ENCODE measurements at places on chromosomes 3 and 15.

DNA sequence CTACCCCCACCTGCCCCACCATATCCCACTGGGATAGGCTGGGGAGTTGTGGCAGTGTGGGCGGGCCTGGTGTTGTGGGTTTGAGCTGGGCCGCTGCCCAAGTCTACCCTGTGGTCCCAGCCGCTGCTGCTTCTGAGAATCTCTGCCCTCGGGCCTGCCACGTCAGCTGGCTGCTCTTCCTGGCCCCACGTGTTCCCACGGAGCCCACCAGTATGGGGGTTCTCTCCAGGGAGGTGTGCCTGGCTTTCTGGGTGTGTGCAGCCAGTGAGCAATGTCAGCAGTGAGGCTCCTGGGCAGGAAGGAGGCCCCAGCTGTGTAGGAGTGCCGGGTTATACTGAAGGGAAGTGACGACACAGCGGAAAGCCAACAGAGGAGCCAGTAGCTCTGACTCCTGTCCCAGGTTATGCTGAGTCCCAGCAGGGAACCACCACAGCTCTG is 10.5 kb downstream of the GNAI2 start:
- DNase-seq: peak; percentile 74

DNA sequence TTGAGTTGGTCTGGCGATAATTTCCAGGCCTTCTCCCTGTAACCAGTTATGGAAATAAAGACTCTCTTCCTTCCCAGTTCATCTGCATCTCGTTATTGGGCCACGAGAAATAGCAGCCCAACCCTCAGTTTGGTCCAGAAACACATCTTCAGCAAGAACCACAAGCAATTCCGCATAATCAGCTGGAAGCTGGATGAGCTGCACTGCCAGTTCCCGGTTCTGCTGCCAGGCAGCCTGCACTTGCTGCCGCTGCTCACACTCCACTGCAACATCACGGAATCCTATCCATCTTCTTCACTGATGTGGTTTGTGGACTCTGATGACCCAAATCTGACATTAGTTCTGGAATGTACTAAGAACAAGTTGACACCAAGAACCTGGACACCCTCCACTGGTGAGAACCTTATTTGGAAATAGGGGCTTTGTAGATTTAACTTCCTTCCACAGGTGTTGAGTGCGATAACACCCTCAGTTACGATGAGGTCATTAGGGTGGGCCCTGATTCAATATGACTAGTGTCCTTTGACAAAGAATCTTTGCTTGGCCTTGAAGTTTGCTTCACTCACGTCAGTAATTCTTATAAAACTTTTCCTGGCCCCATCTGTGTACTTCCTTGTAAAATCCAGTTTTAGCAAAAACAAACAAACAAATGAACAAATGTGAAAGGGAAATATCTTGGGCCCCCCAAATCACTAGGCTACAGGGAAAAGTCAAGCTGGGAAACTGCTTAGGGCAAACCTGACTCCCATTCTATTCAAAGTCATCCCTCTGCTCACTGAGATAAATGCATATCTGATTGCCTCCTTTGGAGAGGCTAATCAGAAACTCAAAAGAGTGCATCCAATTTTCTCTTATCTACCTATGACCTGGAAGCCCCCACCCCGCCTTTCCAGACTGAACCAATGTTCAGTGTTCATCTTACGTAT is 221.9 kb upstream of the PROK2 start:
- DNase-seq: no peak

DNA sequence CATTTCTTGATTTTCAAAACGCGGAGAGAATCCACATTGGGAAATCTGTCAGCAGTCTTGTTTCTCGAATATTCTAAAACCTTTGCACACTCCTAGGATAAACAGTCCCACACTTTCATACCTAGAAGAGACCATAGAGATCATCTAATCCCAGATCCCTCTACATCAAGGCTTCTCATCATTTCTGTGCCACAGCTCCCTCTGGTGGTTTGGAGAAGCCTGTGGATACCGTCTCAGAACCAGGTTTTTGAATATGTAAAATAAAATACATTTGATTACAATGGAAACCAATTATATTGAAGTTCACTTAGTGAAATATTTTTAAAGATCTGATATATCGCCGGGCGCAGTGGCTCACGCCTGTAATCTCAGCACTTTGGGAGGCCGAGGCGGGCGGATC is 211.9 kb upstream of the GOLGA6L4 start:
- no peak for DNase-seq

- no peak for DNase-seq
Measured at GRCh38 chr15:61036136-61036535, 193.0 kb downstream of the RORA start.

DNA sequence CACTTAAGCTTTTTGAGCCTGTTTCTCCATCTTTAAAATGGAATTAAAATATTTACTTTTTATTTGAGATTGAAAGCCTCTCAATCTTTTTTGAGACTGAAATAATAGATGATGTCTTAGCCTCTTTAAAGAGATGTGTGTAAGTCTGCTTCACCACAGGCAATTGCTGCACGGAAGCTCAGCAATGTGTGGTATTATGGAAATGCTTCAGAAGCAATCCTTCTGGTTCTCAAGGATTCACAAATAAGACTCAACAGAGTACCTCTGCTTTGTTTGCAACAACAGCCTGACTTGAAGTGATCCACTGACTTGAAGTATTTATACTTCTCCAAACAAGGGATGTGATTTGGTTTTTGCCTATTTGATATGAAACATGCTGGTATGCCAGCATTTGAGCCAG is 332.0 kb upstream of the RASGRP1 start:
- DNase-seq: no peak

GRCh38 chr15:39787479-39787878 is 4.8 kb upstream of the FSIP1 start:
- no peak for DNase-seq

DNA sequence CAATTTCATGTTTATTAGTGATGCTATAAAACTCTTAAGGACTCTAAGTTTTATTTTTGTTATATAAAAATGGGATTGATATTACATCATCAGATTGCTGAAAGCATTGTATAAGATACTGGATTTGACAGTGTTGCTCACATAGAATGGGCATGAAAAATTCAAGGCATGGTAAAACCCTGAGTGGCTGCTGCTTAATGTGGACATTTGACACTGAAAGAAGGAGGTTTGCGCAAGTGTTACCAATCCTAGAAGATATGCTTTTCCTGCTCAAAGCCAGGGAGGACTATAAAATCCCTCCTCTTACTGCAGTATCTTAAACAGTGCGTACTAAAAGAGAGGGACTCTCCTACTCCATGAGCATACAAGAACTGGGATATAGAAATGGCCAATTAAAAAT is 65.8 kb upstream of the PTX3 start:
- DNase-seq: no peak

DNA sequence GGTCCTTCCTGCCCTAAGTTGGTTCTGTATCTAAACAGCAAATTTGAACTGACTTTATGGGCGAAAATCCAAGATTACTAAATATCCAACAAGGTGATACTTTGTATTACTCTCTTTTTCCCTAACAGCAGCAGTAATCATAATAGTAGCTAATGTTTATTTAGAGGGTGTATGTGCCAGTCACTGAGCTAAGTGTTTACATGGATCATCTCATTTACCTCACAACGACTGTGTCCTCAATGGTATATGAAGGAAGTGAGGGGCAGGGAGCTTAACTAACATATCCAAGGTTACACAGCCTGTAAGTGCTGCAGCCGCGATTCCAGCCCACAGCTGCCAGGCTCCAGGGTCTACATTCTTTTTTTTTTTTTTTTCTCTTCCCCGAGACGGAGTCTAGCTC is 10.3 kb upstream of the LRRC34 start:
- DNase-seq: no peak

DNA sequence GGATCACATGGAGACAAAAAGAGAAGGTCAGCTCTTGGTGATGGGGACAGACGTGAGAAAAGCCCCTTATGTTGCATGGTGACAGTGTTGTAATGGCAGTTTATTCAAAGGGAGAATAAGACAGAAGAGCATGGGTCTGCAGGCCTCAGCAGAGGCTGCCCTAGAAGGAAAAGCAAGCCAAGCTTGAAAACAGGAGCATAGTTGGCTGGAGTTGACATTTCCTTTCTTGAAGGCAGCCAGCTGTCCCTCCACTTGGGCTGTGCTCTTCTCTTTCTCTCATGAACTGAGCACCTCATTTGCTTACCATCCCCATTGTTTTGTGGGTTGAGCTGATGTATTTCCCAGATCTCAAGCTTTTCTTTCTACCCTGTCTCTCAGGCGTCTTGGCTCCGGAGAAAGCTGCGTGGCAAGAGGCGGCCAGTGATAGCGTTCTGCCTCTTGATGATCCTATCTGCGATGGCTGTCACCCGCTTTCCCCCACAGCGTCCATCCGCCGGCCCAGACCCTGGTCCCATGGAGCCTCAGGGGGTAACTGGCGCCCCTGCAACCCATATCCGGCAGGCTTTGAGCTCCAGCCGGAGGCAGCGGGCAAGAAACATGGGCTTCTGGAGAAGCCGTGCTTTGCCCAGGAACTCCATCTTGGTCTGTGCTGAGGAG is 52.9 kb downstream of the GASK1A start:
- no peak for DNase-seq

DNA sequence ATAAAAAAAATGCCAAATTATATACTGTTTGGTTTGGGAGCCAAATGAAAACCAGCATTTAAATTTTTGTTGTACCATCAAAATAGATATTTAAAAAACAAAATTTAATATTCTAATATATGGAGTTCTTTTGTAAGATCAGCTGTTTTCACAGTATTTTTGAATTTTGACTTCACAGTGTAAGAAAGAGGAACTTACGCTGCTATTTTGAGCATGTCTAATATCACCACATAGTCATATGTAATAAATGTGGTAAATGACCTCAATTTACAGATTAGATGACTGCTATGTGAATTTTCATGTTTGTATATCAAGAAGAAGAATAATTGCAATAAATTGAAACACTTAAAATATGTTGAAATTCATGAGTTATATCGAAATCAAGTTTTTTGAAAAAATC is 189.6 kb downstream of the ARRDC4 start:
- no peak for DNase-seq

DNA sequence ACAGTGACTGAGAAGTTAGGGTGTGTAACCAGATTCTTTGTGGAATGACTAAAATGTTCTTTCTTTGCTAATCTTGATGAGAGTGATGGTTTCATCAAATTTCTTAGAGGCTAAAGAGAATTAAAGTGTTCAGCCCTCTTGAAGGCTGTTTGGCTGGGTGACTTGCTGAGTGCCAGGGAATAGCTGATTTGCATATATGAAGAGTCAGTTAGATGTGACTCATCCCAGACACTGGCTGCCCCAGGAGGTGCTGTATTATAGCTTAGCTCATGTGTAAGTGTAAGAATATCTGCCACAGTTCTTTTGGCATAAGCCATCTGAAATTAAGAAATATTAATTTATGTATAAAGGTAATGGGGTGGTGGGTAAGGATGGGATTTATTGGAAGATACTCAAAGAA is 535.1 kb downstream of the NLGN1 start:
- DNase-seq: no peak

GRCh38 chr3:98808071-98808470 is 44.9 kb downstream of the ST3GAL6 start:
- DNase-seq: no peak

DNA sequence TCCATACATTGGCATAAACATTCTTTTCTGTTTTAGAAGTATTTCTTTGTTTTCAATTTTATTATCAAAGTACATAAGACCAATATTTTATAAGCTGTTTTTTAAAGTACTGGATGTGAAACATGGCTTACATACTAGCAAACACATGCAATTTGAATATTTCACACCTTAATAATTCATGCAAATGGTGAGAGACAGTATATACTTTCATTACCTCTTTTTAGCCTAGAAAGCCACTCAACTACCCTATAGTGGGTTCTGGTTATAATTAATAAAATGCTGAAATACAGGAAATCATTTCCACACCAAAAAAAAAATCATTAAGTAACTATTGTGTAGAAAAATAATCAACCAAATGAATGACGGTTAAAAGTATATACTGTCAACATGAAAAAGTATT is 38.5 kb upstream of the MELTF start:
- no peak for DNase-seq

DNA sequence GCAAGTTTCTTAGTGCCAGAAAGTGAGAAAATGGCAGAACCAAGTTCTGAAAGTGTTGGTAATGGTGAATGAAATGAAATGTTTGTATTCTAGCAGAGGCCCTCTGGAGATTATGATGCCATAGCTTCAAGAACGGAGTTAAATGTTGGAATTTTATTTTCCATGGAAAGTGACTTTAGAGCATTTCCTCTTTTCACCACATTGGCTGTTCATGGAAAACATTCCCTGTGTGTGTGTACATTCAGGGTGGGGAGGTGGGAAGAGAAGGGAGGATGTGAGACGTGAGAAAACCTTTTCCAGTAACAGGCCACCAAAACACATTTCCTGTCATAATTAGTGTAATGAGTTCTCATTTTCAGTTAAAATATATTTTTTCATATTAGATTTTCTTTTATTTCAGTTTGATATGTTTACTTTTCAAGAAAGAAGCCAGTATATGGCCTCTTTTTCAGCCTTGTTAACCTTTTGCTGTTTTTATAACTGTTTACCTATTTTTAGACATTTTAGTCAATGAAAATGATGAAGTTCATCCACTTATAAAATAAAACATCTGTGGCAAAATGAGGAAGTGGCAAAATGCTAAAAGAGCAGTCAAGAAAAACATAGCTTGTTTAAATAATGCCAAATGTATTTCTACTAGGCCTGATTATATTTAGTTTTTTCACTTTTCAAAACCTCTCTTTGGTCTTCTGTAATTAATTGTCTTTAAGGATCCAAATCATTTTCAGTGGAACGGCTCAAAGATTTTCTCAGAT is 21.6 kb downstream of the SAMMSON start:
- DNase-seq: no peak

GRCh38 chr3:195269375-195270078 is 1.4 kb downstream of the XXYLT1 start:
- no peak for DNase-seq

- no peak for DNase-seq
Measured at GRCh38 chr3:183038221-183038620, 57.9 kb upstream of the DCUN1D1 start.

GRCh38 chr3:43076857-43077256 is 29.0 kb downstream of the POMGNT2 start:
- no peak for DNase-seq

DNA sequence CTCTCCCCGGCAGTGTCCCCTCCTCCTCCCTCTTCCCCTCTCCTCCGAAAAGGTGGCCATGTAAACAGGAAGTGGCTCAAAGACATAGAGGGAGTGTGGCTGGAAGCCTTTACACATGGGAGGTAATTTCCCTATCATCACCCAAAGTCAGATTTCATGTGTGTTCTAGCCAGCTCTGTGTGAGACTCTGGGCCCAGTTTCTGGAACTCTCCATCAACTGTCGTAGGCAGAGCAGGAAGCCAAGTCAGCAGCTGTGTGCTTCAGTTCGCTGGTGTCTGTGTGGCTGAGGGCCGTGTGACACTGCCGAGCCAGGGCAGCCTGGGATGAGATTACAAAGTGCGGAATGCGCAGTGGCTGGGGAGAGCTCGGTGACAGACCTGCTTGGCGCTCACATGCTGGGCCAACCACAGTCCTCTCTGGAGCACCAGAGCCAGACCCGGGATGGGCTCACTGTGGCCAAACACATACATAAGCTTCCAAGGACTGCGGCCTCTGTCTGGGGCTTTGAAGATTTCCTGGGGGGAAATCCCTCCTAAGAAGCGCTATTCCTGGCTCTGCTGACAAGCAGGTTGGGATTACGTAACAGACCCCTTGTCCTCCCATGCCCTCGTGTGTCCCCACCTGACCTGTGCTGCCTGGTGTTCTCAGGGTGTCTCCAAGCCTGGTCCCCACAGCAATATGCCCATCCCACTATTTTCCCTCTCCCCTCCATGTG is 50.7 kb downstream of the UMPS start:
- no peak for DNase-seq

- DNase-seq: no peak
Measured at GRCh38 chr3:171110715-171111114, 84.2 kb upstream of the SLC2A2 start.

- DNase-seq: peak; percentile 33
Measured at GRCh38 chr3:9808345-9809037, 1.6 kb upstream of the TTLL3 start.

GRCh38 chr15:38874464-38874863 is 309.9 kb upstream of the RASGRP1 start:
- no peak for DNase-seq

All from stimulated activated CD4-positive, alpha-beta T cell treated with anti-CD3 and anti-CD28 coated beads, Interleukin-12 subunit alpha, Interleukin-12 subunit beta, amount 100 ng/mL, for 4 hours (primary cell).